Neural crest cell (in vitro differentiated cells): ENCODE measurements at places on chromosomes 4 and X. TPM values are rescaled to one million over a fixed set of nuclear protein-coding genes. Genes with fewer than 3 reads are reported as not detected.
A peak's percentile ranks its signal among the peaks of the same experiment; 100 is the strongest.

DNA sequence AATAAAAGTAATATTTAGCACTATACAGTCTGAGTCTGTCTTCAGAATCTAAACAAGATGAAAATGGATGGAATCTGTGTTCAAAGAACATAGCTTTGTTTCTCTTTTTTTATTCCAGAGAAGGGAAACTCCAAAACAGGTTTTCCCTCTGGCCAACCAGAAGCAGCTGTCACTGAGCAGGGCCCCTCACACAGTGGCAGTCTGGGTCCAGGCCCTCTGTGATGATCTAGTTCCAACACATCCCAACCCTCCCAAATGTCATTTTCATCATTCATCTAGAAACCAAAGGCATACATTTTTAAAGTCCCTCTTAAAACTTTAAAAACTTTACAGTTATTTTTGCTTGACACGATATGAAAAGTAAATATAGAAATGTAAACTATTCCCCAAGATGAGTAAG is 70.1 kb downstream of the ATP8A1 start:
- DNase-seq, result no peak

The WDR17 gene
- total RNA-seq, result 8.7 and 10.5 TPM in 2 replicates

The NPY2R gene
- total RNA-seq, result not detected in 2 replicates

GRCh38 chrX:21225643-21226042 is 148.6 kb upstream of the CNKSR2 start:
- no peak for DNase-seq

- no peak for DNase-seq
Observed at GRCh38 chr4:151887031-151887815, 126.4 kb upstream of the GATB start.

DNA sequence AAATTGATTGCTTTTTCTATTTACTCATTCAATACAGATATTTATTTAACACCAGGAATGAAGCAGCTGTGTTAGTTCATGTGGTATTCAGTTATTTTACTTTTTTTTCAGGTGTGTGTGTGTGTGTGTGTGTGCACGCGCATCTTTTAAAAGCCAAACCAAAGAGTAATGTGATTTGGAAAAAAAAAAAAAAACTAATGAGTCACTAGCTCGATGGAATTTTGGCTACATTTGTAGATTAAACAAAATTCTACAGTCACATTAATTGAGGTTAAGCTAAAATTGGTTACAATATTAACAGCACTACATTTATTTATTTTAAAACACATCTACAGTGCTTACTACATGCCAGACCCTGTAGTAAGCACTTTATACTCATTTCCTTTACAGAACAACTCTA is 66.8 kb downstream of the HHIP start:
- no peak for DNase-seq

The PRR32 gene
- not detected in 2 replicates for total RNA-seq

The BGN gene
- total RNA-seq, result 80.6 and 85.2 TPM in 2 replicates

- no peak for DNase-seq
Observed at GRCh38 chr4:174517502-174518445, 4.5 kb downstream of the HPGD start.

- DNase-seq, result no peak
Observed at GRCh38 chr4:44446191-44446590, 2.4 kb downstream of the KCTD8 start.

DNA sequence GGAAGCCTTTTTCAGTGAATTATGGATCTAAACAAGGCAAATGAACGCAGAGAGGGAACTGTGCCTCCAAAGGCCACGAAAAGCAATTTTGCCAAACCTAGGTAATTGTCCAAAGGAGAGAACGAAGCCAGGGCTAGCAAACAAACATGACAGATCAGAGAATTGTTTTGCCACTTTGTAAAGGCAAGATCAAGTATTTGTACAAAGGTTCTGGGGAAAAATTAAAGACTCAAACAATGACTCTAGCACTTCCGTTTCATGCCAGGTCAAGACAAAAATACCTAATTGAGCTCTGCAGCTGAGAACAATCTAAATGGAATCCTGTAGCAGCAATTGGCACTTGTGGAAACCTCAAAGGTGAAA is 8.5 kb downstream of the RBM47 start:
- DNase-seq, result no peak

DNA sequence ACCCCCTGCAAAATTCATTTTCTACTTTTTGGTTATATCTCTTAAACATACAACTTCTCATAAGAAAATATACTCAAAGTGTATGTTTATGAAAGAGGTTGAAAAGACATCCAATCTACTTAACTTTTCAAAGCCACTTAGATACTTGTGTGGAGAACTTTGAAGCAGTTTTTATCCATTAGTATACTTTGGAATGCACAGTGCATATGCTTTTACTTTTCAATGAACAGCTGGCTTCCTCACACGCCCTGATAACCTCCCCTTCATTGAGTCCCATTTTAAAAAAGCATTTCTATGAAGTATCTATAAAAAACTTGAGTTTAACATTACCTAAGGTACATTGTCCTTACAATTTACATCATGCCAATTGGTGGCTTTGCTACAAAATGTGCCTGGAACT is 73.8 kb downstream of the VEGFC start:
- DNase-seq, result no peak

DNA sequence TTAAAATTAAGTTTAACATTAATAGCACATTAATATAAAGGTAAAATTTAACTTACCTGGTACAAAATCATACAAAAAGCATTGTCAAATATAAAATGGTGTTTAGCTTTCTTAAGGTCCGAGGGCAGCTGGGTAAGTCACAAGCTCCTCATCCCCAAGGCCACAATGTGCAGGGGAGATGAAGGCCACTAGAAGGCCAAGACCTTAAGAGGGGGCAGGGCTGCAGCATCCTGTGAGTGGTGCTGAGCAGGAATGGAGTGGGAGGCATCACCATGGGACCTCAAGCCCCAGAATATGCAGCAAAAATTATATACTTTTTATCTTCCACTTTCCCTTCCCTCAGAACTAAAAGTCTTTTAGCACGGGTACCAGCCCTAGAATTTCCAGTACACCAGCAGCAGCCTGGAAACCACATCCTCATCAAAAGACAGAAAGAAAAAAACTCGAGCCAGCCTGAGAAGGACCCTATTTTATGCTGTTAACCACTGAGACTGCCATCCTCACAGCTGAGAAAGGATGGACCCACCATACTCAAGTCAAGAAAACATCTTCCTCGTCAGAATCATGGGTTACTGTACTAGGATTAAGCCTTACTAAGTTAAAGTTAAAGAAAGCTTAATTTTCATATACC is 13.0 kb upstream of the RHOXF2 start:
- no peak for DNase-seq

The MTTP gene
- total RNA-seq, result 11.1 and 12.0 TPM in 2 replicates

- DNase-seq, result peak; percentile 53
Observed at GRCh38 chrX:72308566-72309296, 3.0 kb upstream of the CITED1 start.

DNA sequence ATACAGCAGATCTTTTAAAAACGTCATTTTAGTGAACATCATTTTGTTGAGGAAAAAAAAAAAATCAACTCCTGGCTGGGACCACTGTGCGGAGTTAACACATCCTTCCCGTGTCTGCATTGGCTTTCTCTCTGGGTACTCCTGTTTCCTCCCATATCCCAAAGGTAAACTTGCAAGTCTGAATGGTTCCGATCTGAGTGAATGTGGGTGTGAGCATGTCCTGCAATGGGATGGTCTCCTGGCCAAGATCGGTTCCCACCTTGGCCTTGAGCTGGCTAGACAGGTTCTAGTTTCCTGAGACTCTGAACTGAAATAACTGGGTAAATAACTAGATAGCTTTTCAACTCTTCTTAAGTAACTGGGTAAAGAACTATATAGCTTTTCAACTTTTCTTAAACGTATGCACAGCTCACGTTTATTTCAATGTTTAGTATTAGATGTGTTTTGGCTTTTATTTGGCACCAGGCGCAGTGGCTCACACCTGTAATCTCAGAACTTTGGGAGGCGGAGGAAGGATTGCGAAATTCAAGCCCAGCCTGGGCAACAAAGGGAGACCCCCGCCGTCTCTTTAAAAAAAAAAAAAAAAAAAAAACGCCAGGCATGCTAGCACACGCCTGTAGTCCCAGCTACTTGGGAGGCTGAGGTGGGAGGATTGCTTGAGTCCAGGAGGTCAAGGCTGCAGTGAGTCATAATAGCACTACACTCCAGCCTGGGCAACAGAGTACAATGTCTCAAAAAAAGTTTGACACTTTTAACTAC is 14.0 kb downstream of the RBMX start:
- no peak for DNase-seq

GRCh38 chr4:140254651-140255299 is 100.8 kb upstream of the MAML3 start:
- no peak for DNase-seq

DNA sequence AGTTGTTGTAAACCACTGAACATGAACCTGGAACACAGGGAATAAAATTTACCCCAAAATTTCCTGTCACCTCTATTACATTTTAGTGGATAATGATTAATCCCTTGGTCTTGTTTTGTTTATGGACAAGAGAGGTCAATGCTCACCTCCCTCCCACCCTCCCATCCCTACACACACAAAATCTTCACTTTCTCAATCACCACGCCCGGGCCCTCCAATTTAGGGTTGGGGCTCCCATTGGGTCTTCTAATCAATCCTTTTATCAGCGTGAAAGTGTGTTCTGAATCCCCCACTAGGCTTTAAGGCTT is 23.1 kb downstream of the ABCG2 start:
- no peak for DNase-seq

- DNase-seq, result no peak
Observed at GRCh38 chrX:17047224-17047623, 100.8 kb downstream of the REPS2 start.

The UNC5C gene
- total RNA-seq, result 6.5 and 7.8 TPM in 2 replicates

The SLC39A8 gene
- 11.1 and 11.4 TPM in 2 replicates for total RNA-seq

The CLDN22 gene
- total RNA-seq, result not detected in 2 replicates

The HNRNPDL gene
- 582 and 603 TPM in 2 replicates for total RNA-seq

- no peak for DNase-seq
Observed at GRCh38 chr4:48223633-48224295, 45.9 kb downstream of the TEC start.

DNA sequence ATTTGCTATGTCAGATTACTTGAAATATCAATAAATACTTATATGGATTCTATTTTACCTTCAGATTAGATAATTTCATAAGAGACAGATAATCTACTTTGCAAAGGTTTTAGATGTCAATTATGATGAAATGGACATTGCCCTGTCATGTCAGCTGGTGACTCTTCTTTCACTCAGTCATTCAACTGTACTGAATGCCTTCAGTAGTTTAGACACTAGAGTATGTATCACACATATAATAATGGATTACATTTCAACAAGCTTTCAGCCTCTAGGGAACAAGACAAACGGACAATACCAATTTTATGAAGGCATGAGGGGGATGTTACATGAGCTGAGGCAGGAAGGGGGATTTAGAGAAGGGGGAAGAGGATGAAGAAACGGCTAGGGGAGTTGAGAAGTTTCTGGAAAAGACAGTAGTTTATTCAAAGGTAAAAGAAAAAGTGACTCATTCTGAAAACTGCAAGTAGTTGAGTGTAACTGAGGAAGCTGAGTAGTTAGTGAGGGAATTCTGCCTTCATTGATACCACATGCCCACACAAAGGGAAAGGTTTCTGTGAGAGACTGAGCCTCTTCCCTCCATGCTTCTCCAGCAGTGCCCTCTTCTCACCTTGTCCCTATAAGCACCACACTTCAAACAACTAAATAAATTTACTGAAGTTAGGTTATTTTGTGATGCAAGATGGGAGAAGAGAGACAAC is 25.7 kb downstream of the SLC9B2 start:
- no peak for DNase-seq

GRCh38 chr4:156766846-156767245 is 204.8 kb downstream of the PDGFC start:
- no peak for DNase-seq

DNA sequence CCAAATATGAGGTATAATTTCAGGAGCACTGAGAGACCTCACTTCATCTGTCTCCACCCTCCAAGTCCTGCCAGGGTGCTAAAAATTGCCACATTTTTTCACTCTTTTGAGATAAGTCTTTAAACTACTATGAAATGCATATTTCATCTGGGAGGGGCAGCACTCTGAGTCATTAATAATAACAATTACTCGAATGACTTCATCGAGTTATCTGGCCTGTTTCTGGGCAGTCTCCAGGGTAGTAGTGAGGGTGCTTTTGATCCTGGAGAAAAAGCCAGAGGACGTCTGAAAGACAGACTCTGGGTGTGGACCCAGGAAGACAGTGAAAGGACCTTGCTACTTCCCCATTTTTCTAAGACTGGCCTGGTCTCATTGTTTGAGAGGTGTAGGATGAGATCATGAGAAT is 42.3 kb upstream of the SRD5A3 start:
- DNase-seq, result no peak

The USP17L15 gene
- not detected in 2 replicates for total RNA-seq
